ENCODE measurements at places on chromosomes 1 and 21.

DNA sequence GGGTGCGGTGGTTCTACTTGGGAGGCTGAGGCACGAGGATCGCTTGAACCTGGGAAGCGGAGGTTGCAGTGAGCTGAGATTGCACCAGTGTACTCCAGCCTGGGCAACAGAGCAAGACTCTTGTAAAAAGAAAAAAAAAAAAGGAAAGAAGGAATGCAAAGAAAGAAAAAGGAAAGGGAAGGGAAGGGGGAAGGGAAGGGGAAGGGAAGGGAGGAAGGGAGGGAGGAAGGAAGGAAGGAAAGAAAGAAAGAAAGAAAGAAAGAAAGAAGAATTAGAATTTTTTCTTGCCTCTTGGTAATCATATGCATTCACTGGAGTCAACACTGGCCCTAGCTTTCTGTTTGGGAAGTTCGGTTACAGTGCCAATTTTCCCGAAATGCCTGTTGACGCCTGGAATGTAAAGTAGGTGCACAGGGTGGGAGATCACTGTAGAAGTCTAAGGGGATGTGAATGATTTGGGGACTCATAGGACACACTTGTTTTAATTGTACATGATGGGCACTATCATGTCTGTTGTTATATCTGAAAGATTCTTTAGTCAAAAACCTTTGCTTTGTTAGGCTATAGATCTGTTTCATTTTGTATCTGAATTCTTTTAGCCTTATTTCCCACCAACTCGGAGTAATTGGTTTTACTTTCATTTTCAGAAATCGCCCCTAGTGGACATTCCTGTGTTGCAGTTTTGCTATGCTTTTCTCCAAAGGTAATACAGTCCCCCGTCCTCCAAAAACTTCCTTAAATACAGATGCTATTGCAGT, 59.8 kb upstream of the MORC3 start:
- DNase-seq: peak; percentile 86

GRCh38 chr1:37423810-37424209, 50.6 kb upstream of the ZC3H12A start:
- no peak for DNase-seq

GRCh38 chr1:109498161-109498801, 4.4 kb downstream of the CYB561D1 start:
- peak; percentile 31 for DNase-seq

DNA sequence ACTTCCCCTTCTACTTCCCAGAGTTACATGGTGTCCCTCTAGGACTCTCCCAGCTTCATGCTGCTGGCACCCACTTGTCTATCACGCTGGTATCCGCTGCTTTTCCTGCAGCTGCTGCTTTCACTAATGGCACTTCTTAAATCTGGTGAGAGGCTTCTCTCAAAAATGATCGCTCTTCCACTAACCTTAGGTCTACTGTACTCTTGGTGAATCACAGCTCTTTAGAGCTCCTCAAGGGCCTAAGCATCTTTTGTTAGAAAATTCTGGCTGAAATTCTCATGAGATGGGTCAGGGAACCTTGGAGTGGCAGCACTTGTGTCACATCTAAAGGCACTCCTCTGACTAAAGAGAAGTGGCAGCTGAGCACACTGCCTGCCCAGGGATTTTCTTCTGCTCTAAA, 32.1 kb downstream of the ZMYND12 start:
- no peak for DNase-seq

GRCh38 chr1:186206048-186206570, 168.9 kb downstream of the TPR start:
- peak; percentile 29 for DNase-seq

- DNase-seq: no peak
Measured at GRCh38 chr1:69483246-69483645, 84.5 kb upstream of the LRRC7 start.

- peak; percentile 82 for DNase-seq
Measured at GRCh38 chr1:60848583-60849188, 233.7 kb upstream of the NFIA start.

DNA sequence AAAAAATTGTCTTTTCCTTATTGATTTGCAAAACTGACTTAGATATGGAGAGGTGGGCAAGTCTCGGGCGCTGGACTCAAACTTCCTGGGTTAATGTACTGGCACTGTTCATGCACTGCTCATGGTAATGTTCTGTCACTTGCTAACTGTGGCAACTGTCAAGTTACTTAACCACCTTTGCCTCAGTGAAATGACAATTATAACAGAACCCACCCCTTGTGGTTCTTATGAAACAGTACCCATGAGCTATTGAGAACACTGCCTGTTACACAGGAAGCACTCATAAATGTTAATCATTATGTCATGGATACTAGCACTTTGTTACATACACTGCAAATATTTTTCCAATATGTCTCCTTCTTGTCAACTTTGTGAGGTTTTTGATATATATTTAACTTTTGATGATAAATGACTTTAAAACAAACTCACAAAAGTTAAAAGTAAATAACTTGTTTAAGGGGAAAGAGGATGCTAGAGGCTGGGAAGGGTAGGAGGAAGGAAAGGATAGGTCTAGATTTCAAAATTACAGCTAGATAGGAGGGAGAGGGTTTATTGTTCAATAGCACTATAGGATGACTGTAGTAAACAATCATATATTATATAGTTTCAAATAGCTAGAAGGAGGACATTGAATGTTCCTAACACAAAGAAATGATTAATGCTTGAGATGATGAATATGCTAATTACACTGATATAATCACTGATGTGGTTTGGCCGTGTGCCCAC, 342.5 kb downstream of the ADGRL2 start:
- no peak for DNase-seq

GRCh38 chr1:160836561-160836960, 26.1 kb downstream of the CD244 start:
- no peak for DNase-seq

- DNase-seq: no peak
Measured at GRCh38 chr21:39663742-39664492, 51.2 kb downstream of the B3GALT5 start.

DNA sequence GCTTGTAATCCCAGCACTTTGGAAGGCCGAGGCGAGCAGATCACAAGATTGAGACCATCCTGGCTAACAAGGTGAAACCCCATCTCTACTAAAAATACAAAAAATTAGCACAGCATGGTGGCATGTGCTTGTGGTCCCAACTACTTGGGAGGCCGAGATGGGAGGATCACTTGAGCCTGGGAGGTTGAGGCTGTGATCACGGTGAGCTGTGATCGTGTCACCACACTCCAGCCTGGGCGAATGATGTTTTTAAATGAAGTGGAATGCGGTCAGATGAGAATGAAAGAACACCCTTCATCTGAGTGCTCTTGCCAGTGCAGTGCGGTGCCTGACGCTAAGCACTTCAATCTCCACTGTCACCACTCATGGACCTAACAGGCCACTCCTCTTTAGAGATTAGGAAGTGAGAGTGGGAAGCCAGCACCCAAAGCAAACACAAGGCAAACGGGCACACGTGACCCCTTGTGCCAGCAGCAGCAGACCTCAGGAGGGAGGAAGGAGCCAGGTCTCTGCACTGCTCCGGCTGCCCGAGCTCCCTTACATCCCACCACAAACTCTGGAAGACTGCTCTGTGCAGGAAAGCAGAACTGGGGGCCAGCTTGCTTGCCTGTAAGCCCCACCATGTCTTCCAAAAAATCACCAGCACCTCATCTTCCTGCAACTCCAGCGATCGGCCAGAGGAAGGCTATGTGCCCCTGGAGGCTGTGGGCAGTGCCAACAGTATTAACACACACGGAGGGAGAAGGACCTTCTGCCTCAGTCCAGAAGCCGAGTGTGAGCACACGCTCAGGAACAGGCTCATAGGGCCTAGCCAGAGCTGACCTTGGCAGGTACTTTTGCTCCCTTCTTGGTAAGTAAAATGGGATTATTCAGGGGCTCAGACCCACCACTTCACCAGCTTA, 9.7 kb downstream of the CTNNBIP1 start:
- DNase-seq: no peak

GRCh38 chr1:207218512-207219362, 102.7 kb upstream of the CD55 start:
- DNase-seq: no peak

DNA sequence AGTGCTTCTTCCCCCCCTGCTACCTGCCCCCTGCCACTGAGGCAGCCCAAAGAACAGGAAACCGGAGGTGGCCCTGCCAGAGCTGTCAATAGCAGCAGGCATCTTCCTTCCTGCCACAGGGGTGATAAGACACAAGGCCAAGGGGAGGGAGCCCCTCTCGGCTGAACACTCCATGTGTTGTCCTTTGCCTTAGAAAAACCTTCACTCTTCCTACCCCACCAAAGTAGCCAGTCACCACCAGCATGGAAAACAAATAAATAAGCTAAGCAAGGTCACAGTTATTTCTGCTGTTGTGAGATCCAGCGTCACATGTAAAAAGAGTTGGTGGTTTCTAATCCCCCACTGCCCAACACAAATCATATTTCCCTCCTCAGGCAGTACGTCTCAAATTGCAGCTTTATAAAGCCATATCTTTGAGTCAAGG, 104.8 kb upstream of the DPT start:
- DNase-seq: no peak

DNA sequence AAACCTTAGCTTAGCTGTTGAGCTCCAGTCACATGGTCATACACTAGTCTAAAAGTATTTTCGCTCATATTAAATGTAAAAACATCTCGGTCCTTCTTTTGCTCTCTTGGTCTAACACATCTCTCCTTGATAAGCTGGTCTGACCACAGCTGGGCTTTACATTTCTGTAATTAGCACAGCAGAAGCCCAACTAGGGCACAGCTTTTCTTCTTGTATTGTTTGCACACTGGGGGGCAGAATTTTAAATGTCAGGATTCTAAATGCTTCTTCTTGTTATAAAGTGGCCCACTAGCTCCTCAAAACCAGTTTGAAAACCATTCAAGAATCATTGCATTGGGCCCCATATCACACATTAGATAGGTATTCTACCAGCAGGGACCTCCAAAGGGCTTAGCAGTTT, 289.1 kb upstream of the PKN2 start:
- DNase-seq: no peak

GRCh38 chr1:14247666-14248065, 350.8 kb upstream of the KAZN start:
- DNase-seq: no peak

- DNase-seq: no peak
Measured at GRCh38 chr1:5286244-5286643, 631.8 kb downstream of the AJAP1 start.

DNA sequence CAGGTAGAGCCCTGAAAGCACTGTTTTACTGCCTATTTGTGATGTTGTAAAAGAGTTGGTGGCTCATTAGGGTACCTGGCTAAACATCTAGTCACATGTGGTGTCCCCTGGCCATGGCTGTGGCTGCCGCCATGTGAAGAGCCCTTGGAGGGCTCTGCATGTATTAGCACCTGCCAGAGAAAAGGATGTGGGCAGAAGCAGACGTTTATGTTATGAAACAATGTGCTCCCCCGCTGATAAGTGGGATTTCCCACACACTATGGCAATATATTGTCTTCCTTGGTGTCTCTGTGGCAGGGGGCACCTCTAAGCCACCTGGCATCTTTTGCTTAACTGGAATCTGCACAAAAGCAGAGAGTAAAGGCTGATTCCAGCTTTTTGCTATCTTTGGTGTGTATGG, 9.6 kb downstream of the TENT5C start:
- no peak for DNase-seq
